Kidney (tissue), 22 donors: ENCODE measurements at places on chromosomes 12 and 14. TPM values are rescaled to one million over a fixed set of nuclear protein-coding genes. Genes with fewer than 3 reads are reported as not detected.

DNA sequence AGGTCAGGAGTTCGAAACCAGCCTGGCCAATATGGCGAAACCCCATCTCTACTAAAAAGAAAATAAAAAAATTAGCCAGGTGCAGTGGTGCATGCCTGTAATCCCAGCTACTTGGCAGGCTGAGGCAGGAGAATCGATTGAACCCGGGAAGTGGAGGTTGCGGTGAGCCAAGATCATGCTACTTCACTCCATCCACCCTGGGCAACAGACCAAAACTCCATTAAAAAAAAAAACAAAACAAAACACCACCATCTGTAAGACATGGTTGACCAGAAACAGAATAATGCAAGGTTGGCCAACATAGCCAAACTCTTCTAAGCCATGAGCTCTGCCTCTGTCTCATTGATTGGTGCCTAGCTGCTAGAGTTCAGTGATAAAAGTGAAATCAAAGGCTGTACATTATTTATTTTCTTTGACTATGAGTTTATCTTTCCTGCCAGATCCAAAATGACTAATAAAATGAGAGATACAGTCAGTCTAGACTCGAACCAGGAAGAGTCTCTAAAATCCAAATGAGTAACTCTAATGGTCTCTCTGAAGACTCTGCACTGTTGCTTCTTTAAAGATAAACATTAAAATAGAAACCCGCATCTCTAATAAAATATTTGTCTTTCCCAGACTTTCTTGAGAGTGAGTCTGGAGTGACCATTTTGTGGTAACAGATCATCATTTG, 404.7 kb downstream of the DAD1 start:
- DNase-seq: no peak

DNA sequence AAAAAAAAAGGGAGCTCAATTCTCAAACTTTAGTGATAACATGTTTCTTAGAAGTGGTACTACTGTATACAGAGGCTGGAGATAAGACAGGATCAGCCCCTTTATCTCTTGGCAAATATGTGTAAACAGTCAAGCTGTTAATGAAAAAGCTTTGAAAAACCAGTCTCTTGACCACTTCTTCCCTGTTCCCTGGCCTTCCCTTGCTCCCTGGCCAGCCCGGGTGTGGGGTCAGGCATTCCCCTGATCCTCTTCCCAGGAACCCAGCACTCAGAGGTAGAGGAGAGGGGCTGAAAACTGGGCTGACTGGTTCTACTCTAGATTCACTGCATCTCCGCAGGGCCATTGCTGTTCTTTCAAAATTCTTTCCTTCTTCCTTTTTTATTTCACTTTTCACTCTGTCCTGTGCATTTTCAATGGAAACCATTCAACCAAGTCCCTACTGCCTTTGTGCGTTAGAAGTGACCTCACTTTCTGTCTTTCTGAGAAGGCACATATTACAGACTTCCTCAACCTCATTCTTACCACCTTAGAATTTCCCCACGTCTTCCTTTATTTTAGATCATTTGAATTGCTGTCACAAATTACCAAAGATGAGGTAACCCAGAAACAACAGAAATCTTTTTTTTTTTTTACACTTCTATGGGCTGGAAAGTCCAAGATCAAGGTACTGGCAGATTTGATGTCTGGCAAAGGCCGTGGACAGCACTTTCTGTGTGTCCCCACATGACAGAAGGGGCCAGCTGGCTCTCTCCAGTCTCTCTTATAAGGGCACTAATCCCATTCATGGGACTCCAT, 5.7 kb downstream of the GNG2 start:
- no peak for DNase-seq

- no peak for DNase-seq
These were observed 220.3 kb upstream of the ARID2 start for GRCh38 chr12:45509187-45509586.

GRCh38 chr14:70721542-70721941, 79.8 kb downstream of the TTC9 start:
- DNase-seq: no peak

- no peak for DNase-seq
These were observed 1.6 kb upstream of the HOXC12 start for GRCh38 chr12:53952871-53953734.

DNA sequence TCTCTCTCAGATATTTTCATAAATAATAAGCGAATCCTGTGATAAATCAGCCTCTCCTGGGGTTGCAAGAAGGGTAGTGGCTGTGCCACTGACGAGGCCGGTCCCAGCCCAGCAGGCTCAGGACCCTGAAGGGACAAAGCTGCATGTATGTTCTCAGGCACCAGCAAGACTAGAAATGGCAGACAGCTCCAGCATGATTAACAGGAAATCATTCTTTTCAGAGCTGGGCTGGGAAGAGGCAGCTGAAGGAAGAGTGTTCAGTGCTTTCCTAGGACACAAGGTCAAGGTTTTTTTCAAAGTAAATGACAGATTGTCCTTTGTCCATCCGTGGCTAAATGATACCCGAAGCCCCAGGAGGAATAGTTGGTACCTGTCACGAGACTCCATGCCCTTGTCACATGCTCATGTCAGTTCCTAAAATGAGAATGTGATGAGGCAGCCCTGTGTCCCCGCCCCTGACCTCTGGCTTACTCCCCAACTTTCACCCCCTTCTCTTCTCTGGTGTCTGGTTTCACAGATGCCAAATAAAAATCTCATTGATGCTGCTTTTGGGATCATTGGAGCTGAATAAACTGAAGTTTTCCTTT, 65.1 kb downstream of the PPP1R36 start:
- no peak for DNase-seq

DNA sequence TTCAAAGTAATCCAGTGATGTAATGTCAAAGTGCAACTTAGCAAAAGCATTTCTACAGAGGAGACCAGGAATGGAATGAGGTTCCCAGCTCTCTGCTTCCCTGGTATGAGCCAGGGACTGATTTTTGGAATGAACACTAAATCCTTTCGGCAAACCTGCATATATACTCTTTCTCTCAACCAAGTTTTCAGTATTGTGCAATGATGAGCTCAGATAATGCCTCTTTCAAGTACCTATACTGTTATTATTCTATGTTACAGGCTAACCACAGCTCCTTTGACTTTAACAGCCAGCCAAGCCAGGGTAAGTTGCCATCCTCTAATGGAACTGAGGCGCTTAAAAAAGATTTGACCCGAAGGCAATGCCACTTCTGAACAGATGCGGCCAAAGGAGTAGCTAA, 104.9 kb upstream of the FSCB start:
- DNase-seq: no peak

DNA sequence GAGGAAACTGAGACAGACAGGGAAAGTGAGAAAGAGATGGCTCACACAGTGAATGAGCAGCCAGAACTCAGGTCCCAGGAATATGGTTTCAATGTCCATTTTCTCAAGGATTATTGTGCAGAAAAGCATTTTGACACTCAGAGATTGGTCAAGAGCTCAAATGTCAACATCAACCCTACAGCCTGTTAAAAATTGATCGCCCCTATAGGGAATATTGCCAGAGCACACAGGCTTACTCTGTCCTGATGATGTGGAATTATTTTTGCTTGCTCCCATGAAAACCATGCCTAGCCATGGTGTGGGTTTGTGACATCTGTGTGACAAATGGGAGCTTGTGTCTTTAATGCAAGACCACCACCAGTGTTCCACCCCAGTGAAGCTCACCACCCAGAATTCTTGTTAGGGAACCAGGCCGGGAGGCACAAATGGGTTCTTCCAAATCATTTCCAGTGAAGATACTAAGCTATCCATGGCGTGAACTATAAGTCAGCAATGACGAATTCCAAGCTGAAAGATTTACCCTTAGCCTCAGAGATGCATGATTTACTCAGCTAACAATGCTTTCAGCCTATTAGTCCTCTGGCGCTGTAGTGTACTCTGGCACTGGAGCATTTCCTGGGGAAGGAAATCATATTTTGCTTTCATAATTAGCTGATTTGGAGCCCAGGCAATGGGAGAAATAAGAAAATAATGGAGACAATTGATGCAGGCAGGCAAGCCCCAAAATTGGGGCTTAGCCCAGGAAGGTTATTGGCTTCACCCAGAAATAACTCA, 1188.2 kb upstream of the TMEM132C start:
- no peak for DNase-seq

- DNase-seq: peak; percentile 48
These were observed 59.4 kb downstream of the MYRFL start for GRCh38 chr12:69884386-69884785.

GRCh38 chr12:93011100-93011499, 82.0 kb upstream of the EEA1 start:
- no peak for DNase-seq

GRCh38 chr12:22335794-22336166, 1.3 kb upstream of the ST8SIA1 start:
- no peak for DNase-seq

TAS2R8 gene
- not detected for polyA plus RNA-seq

ANO4 gene
- 0.82 TPM for polyA plus RNA-seq

CRIP1 gene
- 272 TPM for polyA plus RNA-seq
